ENCODE measurements at places on chromosomes 5 and 9.

- DNase-seq, result no peak
Measured at GRCh38 chr5:172598251-172599203, 42.5 kb upstream of the NEURL1B start.

DNA sequence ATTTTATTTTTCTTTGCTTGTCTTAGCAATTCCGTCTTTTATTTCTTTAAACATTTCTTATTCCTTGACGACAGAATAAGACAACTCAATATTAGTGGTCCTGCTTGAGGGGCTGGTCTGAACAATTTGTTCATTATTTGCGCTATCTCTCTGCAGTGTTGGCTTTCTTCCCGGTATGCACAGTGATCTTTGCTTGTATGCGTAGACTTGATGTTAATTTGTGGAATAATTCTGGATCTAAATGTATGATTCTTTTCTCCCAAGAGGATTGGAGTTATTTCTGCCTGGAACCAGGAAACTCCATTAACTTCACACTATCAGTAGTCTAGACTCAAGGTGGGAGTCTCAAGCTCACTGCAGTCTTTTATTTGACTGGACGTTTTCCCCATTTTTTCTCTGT is 80.4 kb downstream of the KDM4C start:
- DNase-seq, result no peak

- peak; percentile 5 for DNase-seq
Measured at GRCh38 chr5:159680095-159680494, 236.2 kb upstream of the ADRA1B start.

DNA sequence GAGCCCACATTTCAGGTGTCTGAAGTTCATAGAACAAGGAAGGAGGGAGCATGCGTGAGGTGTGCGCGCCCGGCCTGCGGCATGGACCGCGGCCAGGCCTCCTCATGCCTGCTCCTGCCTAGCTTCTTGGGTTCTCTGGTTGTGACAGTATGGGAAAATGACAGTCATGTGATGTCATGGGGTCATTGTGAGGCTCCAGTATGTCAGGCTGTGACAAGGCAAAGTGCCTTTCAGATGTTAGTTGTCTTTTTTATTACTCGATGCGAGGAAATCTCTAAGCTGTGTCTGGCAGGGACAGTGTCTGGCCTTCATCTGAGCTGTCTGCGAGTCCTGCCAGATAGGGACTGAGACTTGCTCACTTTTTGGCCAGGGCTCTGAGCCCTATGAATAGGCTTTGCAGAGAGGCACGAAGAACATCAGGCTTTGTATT is 13.3 kb downstream of the UCK1 start:
- DNase-seq, result no peak

- DNase-seq, result peak; percentile 98
Measured at GRCh38 chr9:96080364-96080763, 204.9 kb downstream of the ERCC6L2 start.

GRCh38 chr5:146892231-146892630 is 13.7 kb upstream of the PPP2R2B start:
- no peak for DNase-seq

All from PC-3 (cell line).